GM12865 (cell line): ENCODE measurements at places on chromosomes 6 and 20.

- DNase-seq, result no peak
These were observed 78.2 kb upstream of the NXT1 start for GRCh38 chr20:23272176-23273029.

DNA sequence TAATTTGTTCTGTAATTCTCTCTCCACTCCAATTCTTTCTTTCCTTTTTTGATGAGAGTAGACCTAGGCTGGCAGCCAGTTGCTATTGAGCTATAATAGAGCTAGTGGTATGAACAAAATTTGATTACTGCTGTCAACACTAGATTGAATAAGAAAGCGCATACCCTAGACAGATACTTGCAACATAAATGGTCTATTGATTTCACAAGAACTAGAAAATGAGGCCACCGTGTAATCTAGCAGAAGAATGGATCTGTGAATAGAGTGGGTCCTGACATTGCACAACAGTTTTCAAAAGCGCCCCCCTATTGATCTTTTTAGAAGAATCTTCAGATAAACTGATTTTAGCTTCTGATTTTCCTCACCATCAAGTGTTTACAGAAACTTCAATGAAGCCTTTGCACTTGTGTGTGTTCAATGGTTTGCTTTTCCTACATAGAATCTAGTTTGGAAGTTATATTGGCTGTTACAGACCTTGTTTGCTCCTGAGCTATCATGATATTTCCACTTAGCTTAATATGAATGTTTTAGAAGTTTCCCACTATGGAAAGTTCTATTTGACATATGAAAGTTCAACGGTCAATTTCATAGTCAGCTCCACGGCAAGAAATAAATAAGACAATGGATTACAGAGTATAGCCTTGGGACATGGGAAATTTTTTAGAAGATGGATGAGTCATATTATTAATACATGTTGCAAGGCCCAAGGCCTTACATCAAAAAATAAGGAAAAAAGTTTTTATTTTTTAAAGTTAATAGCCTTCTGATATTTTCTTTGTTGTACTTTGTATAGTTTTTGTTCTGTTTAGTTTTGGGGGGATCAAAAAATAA lies 55.6 kb downstream of the UTRN start:
- no peak for DNase-seq

DNA sequence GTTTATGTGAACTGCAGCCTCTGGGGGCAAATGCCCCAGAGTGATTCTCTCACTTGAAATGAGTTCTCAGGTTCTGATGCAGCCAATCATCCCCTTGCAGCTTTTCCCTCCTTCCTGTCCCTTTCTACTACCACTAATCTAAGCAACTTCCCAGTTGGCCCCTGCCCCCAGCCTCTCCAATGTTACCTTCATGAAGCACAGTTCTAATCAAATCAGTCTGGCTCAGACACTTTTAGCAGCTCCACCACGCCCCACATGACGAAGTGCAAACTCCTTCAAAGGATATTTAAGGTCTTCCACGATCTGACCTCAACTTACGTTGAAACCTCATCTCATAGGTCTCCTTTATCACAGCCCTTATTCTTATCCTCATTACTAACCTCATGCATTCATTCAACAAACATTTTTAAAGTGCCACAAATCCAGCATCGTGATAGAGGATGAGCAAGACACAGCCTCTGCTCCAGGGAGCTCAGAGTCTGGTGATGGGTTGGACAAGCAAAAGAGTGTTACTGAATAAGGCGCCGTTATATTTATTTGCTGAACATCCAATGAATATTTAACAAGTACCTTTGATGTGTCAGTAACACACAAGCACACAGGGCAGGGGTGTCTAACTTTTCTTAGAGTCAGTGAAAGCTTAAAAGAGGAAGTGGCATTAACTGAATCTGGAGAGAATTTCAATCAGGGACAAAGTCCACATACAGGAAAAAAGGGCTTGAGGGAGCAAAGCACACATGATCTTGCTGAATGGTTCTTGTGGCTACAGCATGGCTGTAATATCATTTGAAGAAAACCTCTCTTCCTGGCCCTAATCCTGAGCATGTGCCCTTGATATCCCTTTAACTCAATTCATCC lies 20.4 kb upstream of the DTNBP1 start:
- DNase-seq, result peak; percentile 25

GRCh38 chr6:169118346-169118830 lies 135.3 kb downstream of the THBS2 start:
- DNase-seq, result no peak

- no peak for DNase-seq
These were observed 28.5 kb upstream of the UBE2J1 start for GRCh38 chr6:89381031-89381430.

GRCh38 chr6:110484321-110484720 lies 7.9 kb upstream of the SLC22A16 start:
- no peak for DNase-seq

GRCh38 chr6:81849248-81849647 lies 96.8 kb upstream of the TENT5A start:
- no peak for DNase-seq

DNA sequence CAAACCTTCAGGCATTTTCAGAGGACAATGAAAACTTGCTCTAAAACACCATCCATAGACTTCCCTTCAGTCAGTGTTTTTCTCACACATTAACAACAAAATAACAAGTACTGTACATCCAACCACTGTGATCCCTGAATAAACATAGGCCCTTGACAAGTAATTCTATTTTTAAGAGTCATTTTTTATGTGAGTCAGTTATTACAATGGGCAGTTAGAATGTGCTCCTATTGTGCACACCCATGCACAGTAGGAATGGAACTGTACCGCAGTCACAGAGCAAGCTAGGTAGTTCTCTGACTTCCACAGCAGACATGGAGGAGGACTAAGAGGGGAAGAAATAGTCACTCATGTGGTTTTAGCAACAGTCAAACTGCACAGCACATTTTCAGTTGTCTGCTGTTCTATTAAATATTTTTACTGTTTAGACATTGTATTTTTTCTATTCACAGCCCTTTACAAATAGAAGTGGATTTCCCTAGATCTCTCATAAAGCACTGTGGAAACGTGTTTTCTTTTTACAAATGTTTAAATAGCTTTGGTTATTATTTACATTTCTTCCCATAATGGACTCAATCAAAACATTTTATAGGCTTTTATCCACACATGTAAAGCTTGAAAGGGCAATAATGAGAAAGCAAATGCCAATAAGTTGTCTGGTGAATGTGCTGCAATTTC lies 100.4 kb downstream of the JAG1 start:
- DNase-seq, result no peak

- peak; percentile 78 for DNase-seq
These were observed 76.0 kb upstream of the CD93 start for GRCh38 chr20:23161968-23162696.

DNA sequence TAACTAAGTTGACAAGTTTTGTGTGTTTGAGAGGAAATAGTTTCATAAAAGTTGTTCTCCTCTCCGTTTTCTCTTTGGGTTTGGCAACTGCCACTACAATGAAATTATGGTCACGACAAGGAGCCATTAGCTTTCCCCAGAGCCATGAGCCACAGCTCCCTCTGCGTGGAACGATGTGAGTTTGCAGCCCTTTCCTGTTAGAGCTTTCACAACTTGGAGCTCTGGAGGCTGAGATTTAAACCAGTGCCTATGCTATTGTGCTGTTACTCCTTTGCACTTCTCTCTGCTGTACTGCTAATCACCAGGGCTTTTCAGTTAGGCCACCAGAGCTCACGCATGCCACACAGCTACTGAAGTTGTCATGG lies 29.3 kb upstream of the TXNDC5 start:
- no peak for DNase-seq

GRCh38 chr6:1665214-1665613 lies 55.5 kb downstream of the FOXC1 start:
- DNase-seq, result peak; percentile 68
